SK-N-SH (cell line): ENCODE measurements at places on chromosomes 3 and 15. TPM values are rescaled to one million over a fixed set of nuclear protein-coding genes. Genes with fewer than 3 reads are reported as not detected.

GRCh38 chr15:67024314-67024997 is 40.9 kb upstream of the SMAD3 start:
- peak; percentile 51 for DNase-seq

- DNase-seq = no peak
These were observed 67.5 kb downstream of the SEMA6D start for GRCh38 chr15:47784820-47785219.

GRCh38 chr3:14797731-14798130 is 21.0 kb upstream of the FGD5 start:
- DNase-seq = no peak

DNA sequence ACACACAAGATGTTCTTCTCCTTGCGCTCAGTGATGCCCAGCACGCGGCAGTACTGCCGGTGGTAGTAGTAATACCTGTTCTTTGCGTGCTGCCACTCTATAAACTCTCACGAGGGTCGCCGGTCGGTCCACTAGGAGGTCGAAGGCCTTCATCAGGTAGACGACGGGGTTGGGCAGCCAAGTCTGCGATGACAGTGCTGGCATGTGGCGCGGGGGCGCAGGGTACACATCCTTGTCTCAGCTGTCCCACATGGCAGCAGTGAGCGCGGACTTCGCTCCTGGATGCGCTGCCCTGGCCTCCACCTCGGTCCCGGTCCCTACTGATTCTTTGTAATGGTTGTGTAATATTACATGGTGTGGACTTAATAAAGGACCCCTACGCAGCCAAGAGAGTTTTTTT is 50.1 kb upstream of the CGNL1 start:
- DNase-seq = no peak

TRAT1 gene
- polyA plus RNA-seq = not detected in 2 replicates

LDHAL6B gene
- polyA plus RNA-seq = not detected in 2 replicates

CD200 gene
- polyA plus RNA-seq = 1.0 and 1.1 TPM in 2 replicates
